Sigmoid colon (tissue), 7 donors: ENCODE measurements at places on chromosomes 12 and 14. TPM values are rescaled to one million over a fixed set of nuclear protein-coding genes. Genes with fewer than 3 reads are reported as not detected.

The KRT2 gene
- total RNA-seq, result not detected

The SLC4A8 gene
- 3.0 TPM for total RNA-seq

The C14orf132 gene
- 20.7 TPM for total RNA-seq

The CLEC6A gene
- total RNA-seq, result not detected

The TCL1A gene
- not detected for total RNA-seq

The PDE3A gene
- 81.0 TPM for total RNA-seq

The TSPAN9 gene
- total RNA-seq, result 23.6 TPM

The KCNC2 gene
- total RNA-seq, result 0.71 TPM

The KIF5A gene
- total RNA-seq, result 8.9 TPM

The FAM216A gene
- total RNA-seq, result 7.5 TPM

The NAB2 gene
- 26.6 TPM for total RNA-seq

The PMCH gene
- total RNA-seq, result not detected

The CCDC88C gene
- total RNA-seq, result 1.6 TPM

The PDZRN4 gene
- 98.1 TPM for total RNA-seq

The C12orf50 gene
- not detected for total RNA-seq

The ANAPC7 gene
- 56.8 TPM for total RNA-seq

The KRT71 gene
- not detected for total RNA-seq

The SLC7A7 gene
- 16.1 TPM for total RNA-seq

The ZNF705A gene
- not detected for total RNA-seq

The COX8C gene
- total RNA-seq, result not detected

The FSCB gene
- total RNA-seq, result not detected

The DLK1 gene
- not detected for total RNA-seq

The MYH6 gene
- total RNA-seq, result not detected

The CELA1 gene
- not detected for total RNA-seq

- no peak for DNase-seq
These were observed 47.1 kb downstream of the SLC2A13 start for GRCh38 chr12:40058721-40059190.

- DNase-seq, result no peak
These were observed 113.9 kb downstream of the AEBP2 start for GRCh38 chr12:19553175-19553574.

DNA sequence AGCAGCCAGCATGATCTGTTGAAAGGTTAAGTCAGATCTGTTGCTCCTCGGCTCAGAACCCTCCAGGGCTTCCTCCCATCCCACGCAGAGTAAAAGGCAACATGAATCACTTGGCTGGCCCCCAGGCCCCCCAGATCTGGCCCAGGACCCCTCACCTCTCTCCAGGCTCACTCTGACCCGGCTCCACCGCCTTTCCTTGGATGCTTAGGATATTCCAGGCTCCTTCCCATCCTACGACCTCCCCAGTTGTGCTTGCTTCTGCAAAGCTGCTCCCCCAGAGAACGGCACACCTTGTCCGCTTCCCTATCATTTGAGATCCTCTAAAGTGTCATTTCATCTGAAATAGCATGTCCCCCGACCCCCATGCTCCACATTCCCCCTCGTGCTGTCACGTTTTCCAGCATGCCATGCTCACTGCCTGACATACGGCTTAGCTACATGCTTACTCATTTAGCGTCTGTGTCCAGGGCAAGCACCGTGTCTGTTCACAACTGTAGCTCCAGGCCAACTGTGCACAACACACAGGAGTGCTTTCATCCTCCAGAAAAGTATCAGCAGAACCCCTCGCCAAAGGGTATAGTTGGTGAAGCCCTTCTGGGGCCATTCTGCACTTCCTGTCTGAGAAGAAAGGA is 33.6 kb upstream of the BDKRB2 start:
- DNase-seq, result peak; percentile 52

GRCh38 chr12:77493302-77494168 is 337.2 kb upstream of the NAV3 start:
- DNase-seq, result no peak

GRCh38 chr14:66281036-66281776 is 205.0 kb upstream of the CCDC196 start:
- DNase-seq, result peak; percentile 70

DNA sequence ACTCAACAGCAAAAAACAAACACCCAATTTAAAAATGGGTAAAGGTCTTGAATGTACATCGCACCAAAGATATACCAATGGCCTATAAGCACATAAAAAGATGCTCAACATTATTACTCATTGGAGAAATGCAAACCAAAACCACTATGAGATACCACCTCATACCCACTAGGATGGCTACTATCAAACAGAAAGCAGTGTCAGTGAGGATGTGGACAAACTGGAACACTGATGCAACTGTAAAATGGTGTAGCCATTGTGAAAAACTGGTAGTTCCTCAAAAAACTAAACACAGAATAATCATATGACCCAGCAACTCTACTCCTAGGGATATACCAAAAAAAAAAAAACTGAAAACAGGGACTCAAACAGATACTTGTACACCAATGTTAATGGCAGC is 49.3 kb downstream of the CDK17 start:
- DNase-seq, result no peak

- DNase-seq, result no peak
These were observed 329.0 kb downstream of the ZFP36L1 start for GRCh38 chr14:68463705-68464374.

GRCh38 chr14:32820682-32821081 is 118.0 kb upstream of the NPAS3 start:
- no peak for DNase-seq

DNA sequence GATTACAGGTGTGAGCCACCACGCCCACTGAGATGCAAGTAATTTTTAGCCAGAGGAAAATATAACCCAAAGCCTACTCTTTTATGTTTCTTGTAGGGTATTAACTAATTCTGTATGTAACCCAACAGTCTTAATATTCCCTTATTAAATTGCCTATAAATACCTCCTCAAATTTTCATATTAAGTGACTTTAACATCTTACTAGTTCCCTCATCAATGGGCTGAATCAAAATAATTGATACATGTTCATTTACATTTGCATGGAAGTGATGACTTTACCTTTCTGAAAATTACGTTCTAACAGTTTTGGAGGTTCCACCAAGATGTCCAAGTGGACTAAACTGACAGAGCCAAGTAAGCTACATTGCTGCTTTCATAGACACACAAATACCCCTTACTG is 3.1 kb downstream of the SOS2 start:
- DNase-seq, result no peak

GRCh38 chr12:4789776-4790175 is 69.6 kb downstream of the GALNT8 start:
- DNase-seq, result no peak

DNA sequence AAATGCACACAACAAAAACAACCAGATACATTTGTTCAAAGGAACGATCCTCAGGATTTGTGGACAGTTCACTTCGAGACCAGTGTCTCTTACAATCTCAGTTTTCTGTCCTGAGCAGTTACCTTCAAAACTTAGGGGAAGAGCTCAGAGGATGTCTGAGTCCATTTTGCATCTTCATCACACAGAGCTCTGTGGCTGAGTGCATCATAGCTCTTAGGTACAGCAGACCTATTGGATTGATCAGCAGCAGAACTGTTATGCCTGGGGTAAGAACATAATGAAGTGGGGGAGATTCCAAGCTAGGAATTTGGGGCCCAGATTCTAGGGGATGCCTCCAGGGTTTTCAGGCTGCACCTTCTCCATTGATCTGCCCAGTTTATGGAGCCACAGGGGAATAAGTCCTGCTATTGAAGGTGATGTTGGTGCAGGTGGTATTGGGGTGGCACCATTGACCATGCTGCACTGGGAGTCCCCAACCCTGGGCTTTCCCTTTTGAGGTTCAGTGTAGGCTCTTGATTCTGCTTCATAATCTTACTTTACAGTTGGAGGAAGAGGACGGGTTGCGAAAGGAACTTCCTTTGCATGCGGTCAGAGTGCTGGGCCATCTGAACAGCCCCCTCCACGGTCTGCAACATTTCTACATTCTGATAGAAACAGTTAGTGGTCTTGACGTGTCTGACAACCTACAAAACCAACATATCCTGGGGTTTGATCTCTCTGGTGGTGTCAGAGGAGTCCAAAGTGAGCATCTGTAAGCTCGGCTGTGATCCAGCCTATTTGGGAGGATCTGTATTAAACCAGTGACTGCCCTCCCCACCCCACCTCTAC is 112.8 kb downstream of the CHST11 start:
- DNase-seq, result no peak

GRCh38 chr14:47846008-47846407 is 170.6 kb upstream of the MDGA2 start:
- no peak for DNase-seq

DNA sequence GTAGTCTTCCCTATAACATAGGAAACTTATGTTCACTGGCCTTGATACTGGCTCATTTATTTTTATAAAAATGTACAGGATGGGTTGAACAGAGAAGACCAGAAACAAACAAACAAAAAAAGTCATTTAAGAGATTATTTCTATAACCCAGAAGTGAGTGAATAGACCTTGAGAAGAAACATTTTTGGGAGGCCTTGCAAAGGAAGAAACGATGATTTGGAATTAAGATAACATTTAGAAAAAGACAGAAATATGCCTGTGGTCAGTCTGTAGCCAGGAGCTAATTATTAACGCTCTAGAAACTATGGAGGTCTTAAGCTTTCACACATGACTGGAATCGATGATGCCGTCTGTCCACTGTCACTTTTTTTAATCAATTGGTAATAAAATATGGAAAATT is 264.0 kb downstream of the EGLN3 start:
- DNase-seq, result no peak

GRCh38 chr12:42104087-42104486 is 40.6 kb downstream of the GXYLT1 start:
- DNase-seq, result no peak

GRCh38 chr12:51922762-51923505 is 15.6 kb downstream of the ACVRL1 start:
- peak; percentile 84 for DNase-seq

DNA sequence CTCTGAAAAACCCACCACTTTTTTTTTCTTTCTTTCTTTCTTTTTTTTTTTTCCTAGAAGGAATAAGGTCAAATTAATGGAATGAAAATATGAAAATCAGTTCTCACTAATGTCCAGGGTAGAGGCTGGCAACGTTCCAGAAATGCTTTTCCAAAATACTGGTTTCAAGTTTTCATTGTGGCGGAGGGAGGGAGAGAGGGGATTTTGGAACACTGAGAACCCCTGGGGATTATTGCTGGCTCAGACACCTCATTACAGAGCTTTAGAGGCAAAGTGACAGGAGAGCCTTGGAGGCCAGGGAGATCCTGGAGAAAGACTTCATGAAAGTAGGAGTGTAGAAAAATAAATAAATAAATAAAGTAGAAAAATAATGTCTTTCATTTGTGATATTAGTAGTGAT is 45.4 kb downstream of the ALX1 start:
- no peak for DNase-seq

DNA sequence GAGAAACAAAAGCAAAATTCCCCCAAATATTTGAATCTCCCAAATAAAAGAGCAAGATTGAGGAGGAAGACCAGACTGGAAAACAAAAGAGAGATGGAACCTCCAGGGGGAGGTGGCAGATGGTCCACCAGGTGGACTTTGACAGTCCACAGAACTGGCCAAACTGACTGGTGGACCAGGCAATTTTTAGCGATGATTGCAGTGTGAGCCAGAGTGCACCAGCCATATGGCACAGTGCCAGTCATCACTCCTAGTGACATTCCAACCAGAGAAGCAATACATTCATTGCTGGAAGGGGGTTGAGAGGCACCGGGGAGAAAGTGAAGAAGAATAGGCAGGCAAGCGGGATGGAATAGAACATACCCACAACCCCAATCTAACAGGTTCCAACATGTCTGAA is 182.9 kb downstream of the EXOC5 start:
- no peak for DNase-seq

- no peak for DNase-seq
These were observed 14.4 kb upstream of the VRTN start for GRCh38 chr14:74333909-74334308.

DNA sequence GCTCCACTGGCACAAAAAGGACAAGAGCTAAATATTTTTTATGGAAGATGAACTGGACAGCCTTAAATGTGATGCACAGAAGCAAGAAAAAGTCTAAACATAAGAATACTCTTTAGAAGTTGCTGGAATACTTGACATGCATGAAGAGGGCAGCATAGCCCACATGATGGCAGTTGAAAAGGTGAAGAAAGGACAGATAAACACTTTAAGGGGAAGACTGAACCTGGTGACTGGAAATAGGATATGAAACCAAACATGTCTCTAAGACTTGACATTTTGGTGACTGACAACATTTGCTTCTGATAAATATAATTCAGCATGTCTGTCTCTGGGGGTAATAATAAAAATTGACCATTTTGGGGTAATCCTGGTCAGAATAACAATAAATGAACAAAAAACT is 273.1 kb downstream of the CCDC91 start:
- DNase-seq, result no peak

DNA sequence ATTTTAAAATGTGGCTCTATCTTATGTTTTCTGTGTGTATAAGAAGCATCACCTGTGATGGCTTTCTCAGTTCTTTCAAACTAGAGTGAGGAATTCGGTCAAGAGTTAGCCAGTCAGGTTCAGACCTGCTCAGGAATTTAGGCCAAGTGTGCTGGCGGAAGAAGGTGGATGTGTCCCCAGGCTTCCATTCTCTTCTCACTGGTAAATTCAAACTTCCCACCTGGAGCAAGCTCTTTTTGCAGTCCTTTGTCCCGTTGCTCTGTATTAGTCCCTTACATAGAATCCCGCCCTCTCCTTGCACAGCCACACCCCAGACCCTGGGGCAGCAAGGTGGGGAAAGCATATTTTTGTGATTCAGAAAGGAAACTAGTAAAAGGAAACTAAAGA is 124.7 kb upstream of the PWP1 start:
- no peak for DNase-seq

DNA sequence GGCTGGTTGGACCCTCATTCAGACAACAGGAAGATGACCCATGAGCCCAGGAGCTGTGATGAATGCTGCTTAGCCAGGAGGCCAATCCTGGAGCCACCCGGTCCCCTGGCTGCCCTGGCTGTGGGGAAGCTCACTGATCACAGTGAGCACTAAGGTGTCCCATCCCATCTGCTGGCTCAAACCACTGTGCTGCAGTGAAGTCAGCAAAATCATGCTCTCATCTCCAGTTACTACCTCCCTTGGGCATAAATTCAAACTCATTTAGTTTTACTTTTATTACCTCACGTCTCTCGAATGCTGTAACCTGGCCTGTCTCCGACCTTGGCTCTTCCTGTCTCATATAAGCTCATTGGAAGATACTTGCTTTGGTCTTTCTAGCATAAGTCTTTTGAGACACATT is 112.4 kb downstream of the APAF1 start:
- peak; percentile 30 for DNase-seq

- DNase-seq, result no peak
These were observed 27.7 kb downstream of the WNK1 start for GRCh38 chr12:779745-780734.

DNA sequence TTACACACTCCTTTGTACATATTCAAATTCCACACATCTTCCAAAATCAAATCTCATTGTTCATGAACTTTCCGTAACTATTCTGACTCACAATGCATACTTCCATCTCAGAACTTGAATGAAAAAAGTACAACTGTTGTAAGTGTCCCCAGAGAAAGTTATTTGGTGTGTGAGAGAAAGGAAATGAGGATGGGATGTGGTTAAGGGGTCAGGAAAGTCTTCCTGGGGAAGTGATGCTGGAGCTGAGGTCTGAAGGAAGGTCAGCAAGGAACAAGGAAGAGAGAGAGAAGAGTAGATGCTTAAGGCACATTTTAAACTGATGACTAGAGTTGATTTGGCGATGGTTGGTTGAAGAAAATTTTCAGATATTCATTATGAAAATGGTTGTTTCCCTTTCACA is 340.0 kb upstream of the STXBP6 start:
- no peak for DNase-seq

GRCh38 chr14:21436567-21437062 is 19.3 kb downstream of the CHD8 start:
- DNase-seq, result no peak

- DNase-seq, result peak; percentile 32
These were observed 193.0 kb upstream of the PWP1 start for GRCh38 chr12:107492393-107493134.

GRCh38 chr12:50257236-50258166 is 25.8 kb downstream of the LIMA1 start:
- DNase-seq, result no peak
